ENCODE measurements at places on chromosomes 7 and 10. TPM values are rescaled to one million over a fixed set of nuclear protein-coding genes. Genes with fewer than 3 reads are reported as not detected.

DNA sequence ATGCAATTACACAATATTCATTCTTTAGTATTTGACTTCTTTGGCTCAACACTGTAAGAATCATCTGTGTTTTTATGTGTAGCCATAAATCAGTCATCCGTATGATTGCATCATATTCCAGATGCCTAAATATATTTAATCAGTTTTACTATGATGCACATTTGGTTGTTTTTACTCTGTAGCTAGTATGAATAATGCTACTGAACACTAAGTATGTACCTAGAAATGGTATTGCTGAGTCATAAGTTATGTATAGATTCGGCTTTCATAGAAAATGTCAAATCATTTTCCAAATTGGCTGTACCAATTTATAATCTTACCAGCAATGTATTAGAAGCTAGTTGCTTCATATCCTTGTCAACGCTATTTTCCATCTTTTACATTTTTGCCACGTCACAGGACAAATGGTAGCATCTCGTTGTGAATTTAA, 197.3 kb upstream of the PLXNA4 start:
- no peak overlapping the region for H3K27ac ChIP-seq
- DNase-seq, result no peak
- H3K4me1 ChIP-seq, result no peaks in the 10 kb centered on the region
- H3K36me3 ChIP-seq, result no peaks in the 10 kb centered on the region
- H3K27me3 ChIP-seq, result no peaks in the 10 kb centered on the region
- H3K4me3 ChIP-seq, result no peak overlapping the region

DNA sequence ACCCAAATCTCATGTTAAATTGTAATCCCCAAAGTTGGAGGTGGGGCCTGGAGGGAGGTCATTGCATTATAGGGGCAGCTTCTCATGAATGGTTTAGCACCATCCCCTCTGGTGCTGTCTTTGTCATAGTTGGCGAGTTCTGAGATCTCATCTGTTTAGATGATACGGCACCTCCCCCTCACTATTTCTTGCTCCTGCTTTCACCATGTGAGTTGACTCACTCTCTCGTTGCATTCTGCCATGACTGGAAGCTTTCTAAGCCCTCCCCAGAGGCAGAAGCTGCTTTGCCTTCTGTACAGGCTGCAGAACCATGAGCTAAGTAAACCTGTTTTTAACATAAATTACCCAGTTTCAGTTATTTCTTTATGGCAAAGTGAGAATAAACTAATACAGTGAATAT, 18.9 kb upstream of the ZNF138 start:
- H3K4me3 ChIP-seq, result no peak overlapping the region
- H3K27ac ChIP-seq, result no peak overlapping the region
- no peak for DNase-seq
- H3K36me3 ChIP-seq, result no peaks in the 10 kb centered on the region

DNA sequence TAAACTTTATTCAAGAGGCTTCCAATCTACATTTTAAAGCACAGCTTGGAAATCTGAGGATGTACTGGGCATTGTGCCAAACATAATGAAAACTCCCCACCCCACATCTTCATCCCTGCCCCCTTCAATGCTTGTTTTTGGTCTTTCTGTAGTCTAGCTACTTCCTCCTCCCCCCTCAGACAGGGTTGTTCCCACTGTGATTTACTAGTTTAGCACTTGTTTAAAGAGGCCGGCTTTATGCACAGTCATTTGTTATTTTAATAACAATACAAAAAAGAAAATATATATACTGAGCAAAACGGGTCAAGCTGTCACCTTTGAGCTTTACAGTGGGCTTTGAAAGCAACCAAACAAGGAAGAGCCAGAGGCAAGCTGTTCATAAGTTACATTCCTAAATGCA, 132.6 kb downstream of the CHRM2 start:
- no peak overlapping the region for H3K4me3 ChIP-seq
- no peaks in the 10 kb centered on the region for H3K36me3 ChIP-seq
- H3K4me1 ChIP-seq, result peaks cover 50% of the 10 kb centered on the region
- H3K27ac ChIP-seq, result no peak overlapping the region

DNA sequence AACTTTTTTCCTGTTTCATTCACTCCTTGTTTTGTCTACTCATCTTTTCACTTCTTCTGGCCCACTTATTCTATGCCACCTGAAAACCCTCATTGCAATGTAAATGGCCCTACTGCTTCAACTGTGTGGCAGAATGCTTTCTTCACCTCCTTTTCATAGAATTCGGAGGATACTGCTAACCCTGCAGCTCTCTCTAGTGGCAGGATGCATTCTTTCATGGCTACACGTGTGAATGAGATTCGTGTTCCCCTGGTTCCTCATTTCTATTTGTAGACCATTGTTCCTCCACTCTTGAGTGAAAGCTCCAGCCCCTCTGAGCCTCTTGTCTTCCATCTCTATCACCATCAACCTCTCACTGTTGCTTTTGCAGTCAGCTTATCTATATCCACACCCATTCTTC, 20.9 kb upstream of the CYP26C1 start:
- no peak overlapping the region for H3K4me3 ChIP-seq
- no peak overlapping the region for H3K27ac ChIP-seq
- no peaks in the 10 kb centered on the region for H3K27me3 ChIP-seq

- no peaks in the 10 kb centered on the region for H3K27me3 ChIP-seq
- no peaks in the 10 kb centered on the region for H3K36me3 ChIP-seq
- no peak overlapping the region for H3K4me3 ChIP-seq
- peaks cover 17% of the 10 kb centered on the region for H3K4me1 ChIP-seq
- DNase-seq, result no peak
Observed at GRCh38 chr7:113281223-113281622, 162.9 kb upstream of the SMIM30 start.

- H3K36me3 ChIP-seq, result no peaks in the 10 kb centered on the region
- H3K4me3 ChIP-seq, result no peak overlapping the region
- H3K4me1 ChIP-seq, result no peaks in the 10 kb centered on the region
- no peaks in the 10 kb centered on the region for H3K27me3 ChIP-seq
- no peak overlapping the region for H3K27ac ChIP-seq
Observed at GRCh38 chr10:47261556-47261955, 38.4 kb upstream of the GDF10 start.

GRCh38 chr7:2441430-2442058, 34.7 kb downstream of the GRIFIN start:
- no peak for DNase-seq
- no peak overlapping the region for H3K27ac ChIP-seq
- H3K4me3 ChIP-seq, result no peak overlapping the region
- H3K27me3 ChIP-seq, result no peaks in the 10 kb centered on the region

GRCh38 chr10:53841483-53842145, 959.4 kb downstream of the PCDH15 start:
- no peak for DNase-seq
- peaks cover 8% of the 10 kb centered on the region for H3K4me1 ChIP-seq
- no peak overlapping the region for H3K27ac ChIP-seq
- H3K36me3 ChIP-seq, result no peaks in the 10 kb centered on the region
- no peak overlapping the region for H3K4me3 ChIP-seq
- H3K27me3 ChIP-seq, result no peaks in the 10 kb centered on the region

DNA sequence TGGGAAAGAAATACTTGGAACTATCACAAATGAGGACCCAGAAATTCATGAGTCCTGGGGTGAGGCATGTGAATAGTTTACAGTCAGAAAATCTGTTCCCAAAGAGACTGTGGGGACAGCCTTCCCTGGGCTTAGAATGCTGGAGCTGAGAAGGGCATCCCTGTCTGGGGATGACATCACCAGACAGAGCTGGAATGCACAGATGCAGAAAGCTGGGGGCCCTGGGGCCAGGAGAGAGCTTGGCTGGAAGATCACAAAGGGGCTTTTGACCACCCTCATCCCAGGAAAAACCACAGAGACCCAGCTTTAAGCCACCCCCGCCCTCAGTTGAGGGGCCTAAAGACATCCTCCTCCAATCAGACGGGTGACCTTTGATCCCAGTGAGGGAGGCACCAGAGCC, 264.5 kb downstream of the PLXNA4 start:
- no peaks in the 10 kb centered on the region for H3K27me3 ChIP-seq
- no peaks in the 10 kb centered on the region for H3K4me1 ChIP-seq
- no peaks in the 10 kb centered on the region for H3K36me3 ChIP-seq
- H3K27ac ChIP-seq, result no peak overlapping the region
- H3K4me3 ChIP-seq, result no peak overlapping the region

- H3K4me1 ChIP-seq, result no peaks in the 10 kb centered on the region
- no peak overlapping the region for H3K4me3 ChIP-seq
- H3K36me3 ChIP-seq, result no peaks in the 10 kb centered on the region
- no peaks in the 10 kb centered on the region for H3K27me3 ChIP-seq
Observed at GRCh38 chr7:110372685-110373084, 718.2 kb upstream of the LRRN3 start.

- DNase-seq, result no peak
- no peak overlapping the region for H3K4me3 ChIP-seq
- H3K36me3 ChIP-seq, result no peaks in the 10 kb centered on the region
- H3K27me3 ChIP-seq, result no peaks in the 10 kb centered on the region
- no peak overlapping the region for H3K27ac ChIP-seq
Observed at GRCh38 chr7:90777886-90778285, 181.8 kb downstream of the CDK14 start.

DNA sequence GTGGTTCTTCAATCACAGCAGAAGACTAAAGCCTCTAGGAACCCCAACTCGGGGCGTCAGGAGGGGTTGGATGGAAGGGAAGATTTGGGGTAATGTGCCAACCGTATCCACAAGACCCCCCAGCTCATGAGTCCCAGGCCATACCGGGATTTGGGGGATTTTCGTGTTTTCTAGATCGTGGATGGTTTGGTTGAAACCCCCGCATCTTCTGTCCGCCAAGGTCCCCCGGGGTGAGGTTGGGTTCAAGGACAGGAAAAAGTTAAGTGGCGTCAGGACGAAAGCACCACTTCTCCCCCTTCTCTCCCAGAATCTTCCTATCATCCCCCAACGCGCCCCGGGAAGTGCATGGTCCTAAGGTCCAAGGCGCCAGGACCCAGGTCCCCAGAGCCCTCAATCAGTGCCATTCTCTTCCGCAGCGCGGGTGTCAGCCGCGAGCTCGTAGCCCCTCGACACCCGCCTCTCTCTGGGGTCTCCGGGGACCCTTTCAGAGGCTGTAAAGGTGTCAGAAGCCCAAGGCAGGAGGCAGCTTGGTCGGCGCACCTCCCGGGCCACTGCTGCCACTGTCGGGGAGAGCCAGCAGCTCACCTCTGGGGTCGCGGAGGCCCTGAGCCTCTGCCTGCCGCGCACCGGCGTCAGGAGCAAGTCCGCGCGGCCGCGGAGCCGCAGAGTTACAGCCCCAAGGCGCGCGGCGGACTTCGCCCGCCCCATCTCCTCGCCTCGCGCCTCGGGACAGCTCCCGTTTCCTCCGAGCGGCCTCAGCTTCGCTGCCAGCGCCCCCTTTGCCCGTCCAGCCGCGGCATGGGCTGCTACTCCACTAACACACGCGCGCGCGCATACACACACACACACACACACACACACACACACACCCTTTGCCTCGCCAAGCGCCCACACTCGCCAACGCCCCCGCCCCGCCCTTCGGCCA, 1.5 kb downstream of the MKX start:
- no peaks in the 10 kb centered on the region for H3K4me1 ChIP-seq
- no peaks in the 10 kb centered on the region for H3K36me3 ChIP-seq
- no peaks in the 10 kb centered on the region for H3K27me3 ChIP-seq
- DNase-seq, result peak; percentile 72
- H3K4me3 ChIP-seq, result peak overlapping the region; percentile 78

- no peaks in the 10 kb centered on the region for H3K36me3 ChIP-seq
- no peaks in the 10 kb centered on the region for H3K27me3 ChIP-seq
- H3K4me3 ChIP-seq, result no peak overlapping the region
- no peaks in the 10 kb centered on the region for H3K4me1 ChIP-seq
- H3K27ac ChIP-seq, result no peak overlapping the region
Observed at GRCh38 chr7:112630565-112630964, 149.8 kb downstream of the LSMEM1 start.

- no peak overlapping the region for H3K4me3 ChIP-seq
- no peak overlapping the region for H3K27ac ChIP-seq
- DNase-seq, result no peak
Observed at GRCh38 chr7:144584726-144585125, 181.2 kb upstream of the NOBOX start.

DNA sequence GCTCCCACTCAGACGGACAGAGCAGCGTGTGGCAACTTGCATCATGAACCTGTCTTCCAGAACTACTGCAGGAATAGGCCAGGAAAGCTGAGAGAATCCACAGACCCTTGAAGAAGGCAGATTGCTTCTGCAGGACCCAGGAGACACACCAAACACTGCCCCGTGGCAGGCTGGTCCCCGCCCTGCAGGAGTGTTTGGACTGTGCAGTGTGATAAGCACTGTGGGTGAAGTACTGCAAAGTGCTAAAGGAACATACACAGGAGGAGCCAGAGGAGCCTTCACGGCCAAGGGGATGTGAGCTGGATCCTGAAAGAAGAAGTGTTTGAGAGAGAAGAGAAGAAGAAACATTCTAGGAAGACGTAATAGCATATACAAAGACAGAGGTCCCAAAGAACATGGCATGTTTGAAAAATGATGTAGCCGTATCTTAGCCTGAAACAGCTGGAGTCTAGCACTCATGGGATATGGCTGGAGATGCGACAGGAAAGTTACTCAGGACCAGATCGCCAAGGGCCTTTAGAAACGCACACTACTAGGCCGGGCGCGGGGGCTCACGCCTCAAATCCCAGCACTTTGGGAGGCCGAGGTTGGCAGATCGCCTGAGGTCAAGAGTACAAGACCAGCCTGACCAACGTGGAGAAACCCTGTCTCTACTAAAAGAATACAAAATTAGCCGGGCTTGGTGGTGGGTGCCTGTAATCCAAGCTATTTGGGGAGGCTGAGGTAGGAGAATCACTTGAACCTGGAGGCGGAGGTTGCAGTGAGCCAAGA, 96.9 kb upstream of the RHEB start:
- no peak overlapping the region for H3K27ac ChIP-seq
- no peak overlapping the region for H3K4me3 ChIP-seq
- H3K27me3 ChIP-seq, result no peaks in the 10 kb centered on the region
- no peak for DNase-seq

- DNase-seq, result peak; percentile 56
- H3K4me1 ChIP-seq, result peaks cover 78% of the 10 kb centered on the region
- H3K27ac ChIP-seq, result peak overlapping the region; percentile 93
- H3K4me3 ChIP-seq, result no peak overlapping the region
Observed at GRCh38 chr10:69490876-69491275, 39.6 kb downstream of the TSPAN15 start.

- no peak overlapping the region for H3K27ac ChIP-seq
- H3K4me3 ChIP-seq, result no peak overlapping the region
- peaks cover 12% of the 10 kb centered on the region for H3K4me1 ChIP-seq
Observed at GRCh38 chr10:103541616-103542015, 48.1 kb downstream of the NEURL1 start.

Gene TMEM213
- total RNA-seq, result not detected

Gene FAM131B
- total RNA-seq, result 6.7 TPM

Gene CARD11
- total RNA-seq, result 0.71 TPM

Gene DOCK1
- 40.2 TPM for total RNA-seq

Gene GNGT1
- total RNA-seq, result not detected

Gene TRAPPC14
- total RNA-seq, result 3.9 TPM

Gene FAM180A
- total RNA-seq, result 8.9 TPM

Gene CAV2
- total RNA-seq, result 89.7 TPM

Measured in sigmoid colon (tissue), 7 donors.